ENCODE measurements at places on chromosomes 7 and 10.

DNA sequence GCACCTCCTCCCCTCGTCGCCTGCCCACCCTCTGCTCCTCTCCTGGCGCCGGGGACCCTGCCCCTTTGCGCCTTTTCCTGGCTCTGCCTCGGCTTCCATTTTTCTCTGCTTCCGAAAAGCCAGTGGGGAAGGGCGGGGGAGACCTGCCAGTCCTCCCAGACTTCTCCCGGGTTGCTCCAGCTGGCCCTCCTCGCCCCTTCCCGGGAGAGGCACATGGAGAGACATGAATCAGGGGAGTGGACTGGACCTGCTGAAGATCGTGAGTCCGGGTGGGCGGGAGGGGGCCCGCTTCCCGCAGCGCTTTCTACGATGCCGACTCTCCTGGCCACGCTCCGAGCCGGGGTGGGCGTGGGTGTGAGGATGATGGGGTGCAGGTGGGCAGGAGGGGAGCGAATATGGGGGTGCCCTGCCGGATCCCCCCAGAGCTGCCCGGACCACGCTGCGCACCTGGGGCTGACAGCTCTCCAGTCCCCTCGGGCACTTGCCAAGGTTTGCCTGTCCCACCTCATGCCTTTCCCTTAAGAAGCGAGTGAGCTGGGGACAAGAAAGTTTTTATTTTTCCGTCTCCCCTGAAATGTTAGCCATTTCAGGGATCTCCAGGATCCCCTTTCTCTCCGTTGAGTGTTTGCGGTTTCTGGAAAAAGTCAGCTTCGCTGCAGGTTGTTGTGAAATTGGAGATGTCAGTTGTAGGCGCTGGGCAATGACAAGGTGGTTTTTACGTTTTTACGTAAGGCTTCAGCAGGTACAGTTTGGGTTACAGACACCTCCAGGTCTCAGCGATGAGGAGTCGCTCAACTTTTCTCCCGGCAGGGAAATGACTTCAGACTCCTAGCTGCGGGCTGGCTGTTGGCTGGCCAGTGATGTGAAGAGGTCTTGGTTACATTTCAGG, 977 bp downstream of the CACNB2 start:
- peak overlapping the region; percentile 91 for H3K4me3 ChIP-seq
- H3K4me1 ChIP-seq, result peaks cover 14% of the 10 kb centered on the region
- peak overlapping the region; percentile 24 for H3K27ac ChIP-seq
- H3K36me3 ChIP-seq, result no peaks in the 10 kb centered on the region
- no peak for DNase-seq

- DNase-seq, result no peak
- H3K4me1 ChIP-seq, result peaks cover 3% of the 10 kb centered on the region
- no peak overlapping the region for H3K4me3 ChIP-seq
- no peaks in the 10 kb centered on the region for H3K27me3 ChIP-seq
- H3K36me3 ChIP-seq, result no peaks in the 10 kb centered on the region
These were observed 285.6 kb downstream of the ADK start for GRCh38 chr10:74436523-74437170.

DNA sequence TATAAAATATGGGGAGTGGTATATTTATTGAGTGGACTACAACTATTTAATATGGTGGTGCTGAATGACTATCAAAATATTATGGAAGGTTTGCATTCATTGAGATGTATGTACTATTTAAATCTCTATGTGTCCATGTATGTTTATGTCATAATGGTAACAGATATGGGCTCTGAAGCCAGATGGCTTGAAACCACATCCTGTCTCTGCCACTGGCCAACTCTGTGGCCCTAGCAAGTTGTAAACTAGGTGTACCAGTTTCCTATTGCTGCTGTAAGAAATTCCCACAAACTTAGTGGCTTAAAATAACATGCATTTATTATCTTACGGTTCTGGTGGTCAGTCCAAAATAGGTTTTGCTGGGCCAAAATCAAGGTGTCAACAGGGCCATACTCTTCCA, 198.1 kb upstream of the NFE2L3 start:
- H3K27ac ChIP-seq, result no peak overlapping the region
- peak overlapping the region; percentile 33 for H3K4me3 ChIP-seq
- no peak for DNase-seq
- no peaks in the 10 kb centered on the region for H3K36me3 ChIP-seq
- H3K27me3 ChIP-seq, result peaks cover 25% of the 10 kb centered on the region

- H3K4me3 ChIP-seq, result no peak overlapping the region
- H3K4me1 ChIP-seq, result peaks cover 4% of the 10 kb centered on the region
- DNase-seq, result no peak
- no peak overlapping the region for H3K27ac ChIP-seq
- H3K36me3 ChIP-seq, result peaks cover 3% of the 10 kb centered on the region
These were observed 175.8 kb upstream of the PRKCQ start for GRCh38 chr10:6755781-6756460.

DNA sequence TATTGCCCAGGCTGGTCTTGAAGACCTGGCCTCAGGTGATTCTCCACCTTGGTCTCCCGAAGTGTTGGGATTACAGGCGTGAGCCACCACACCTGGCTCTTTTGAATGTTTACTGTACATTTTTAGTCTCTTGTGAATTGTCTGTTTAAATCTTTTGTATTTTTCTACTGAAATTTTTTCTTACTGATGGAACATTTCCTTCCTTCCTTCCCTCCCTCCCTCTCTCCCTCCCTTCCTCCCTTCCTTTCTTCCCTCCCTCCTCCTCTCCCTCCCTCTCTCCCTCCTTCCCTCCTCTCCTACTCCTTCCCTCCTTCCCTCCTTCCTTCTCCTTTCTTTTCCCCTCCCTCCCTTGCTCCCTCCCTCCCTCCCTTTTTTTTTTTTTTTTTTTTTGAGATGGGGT, 58.0 kb downstream of the DAGLB start:
- DNase-seq, result no peak
- H3K27ac ChIP-seq, result no peak overlapping the region
- no peak overlapping the region for H3K4me3 ChIP-seq
- H3K36me3 ChIP-seq, result peaks cover 14% of the 10 kb centered on the region
- no peaks in the 10 kb centered on the region for H3K27me3 ChIP-seq
- peaks cover 14% of the 10 kb centered on the region for H3K4me1 ChIP-seq

GRCh38 chr7:38674513-38674912, 43.3 kb upstream of the AMPH start:
- no peaks in the 10 kb centered on the region for H3K36me3 ChIP-seq
- H3K4me1 ChIP-seq, result no peaks in the 10 kb centered on the region
- no peak overlapping the region for H3K27ac ChIP-seq
- DNase-seq, result no peak
- no peak overlapping the region for H3K4me3 ChIP-seq
- H3K27me3 ChIP-seq, result no peaks in the 10 kb centered on the region

- H3K27ac ChIP-seq, result peak overlapping the region; percentile 59
- no peaks in the 10 kb centered on the region for H3K36me3 ChIP-seq
- no peak for DNase-seq
These were observed 314.0 kb downstream of the BICC1 start for GRCh38 chr10:58826694-58827093.

- H3K27ac ChIP-seq, result no peak overlapping the region
- no peaks in the 10 kb centered on the region for H3K27me3 ChIP-seq
- DNase-seq, result no peak
These were observed 311.3 kb downstream of the BICC1 start for GRCh38 chr10:58823983-58824382.

DNA sequence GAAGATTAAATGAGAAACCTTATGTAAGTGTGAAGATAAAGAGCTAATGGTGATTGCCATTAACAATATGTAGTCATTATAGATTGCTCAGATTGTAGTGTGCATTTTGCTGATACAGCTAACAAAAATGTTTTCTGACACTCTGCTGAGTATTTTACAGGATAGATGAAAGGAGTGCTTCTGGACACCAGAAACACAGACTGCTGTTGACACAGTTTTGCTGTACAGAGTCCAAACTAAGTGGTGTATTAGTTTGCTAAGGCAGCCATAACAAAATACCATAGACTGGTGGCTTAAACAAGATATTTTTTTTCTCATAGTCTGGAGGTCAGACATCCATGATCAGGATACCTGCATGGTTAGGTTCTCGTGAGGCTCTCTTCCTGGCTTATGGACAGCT, 2.2 kb downstream of the SMC3 start:
- H3K36me3 ChIP-seq, result no peaks in the 10 kb centered on the region
- DNase-seq, result no peak
- H3K4me3 ChIP-seq, result peak overlapping the region; percentile 99
- H3K27ac ChIP-seq, result no peak overlapping the region
- H3K27me3 ChIP-seq, result no peaks in the 10 kb centered on the region

DNA sequence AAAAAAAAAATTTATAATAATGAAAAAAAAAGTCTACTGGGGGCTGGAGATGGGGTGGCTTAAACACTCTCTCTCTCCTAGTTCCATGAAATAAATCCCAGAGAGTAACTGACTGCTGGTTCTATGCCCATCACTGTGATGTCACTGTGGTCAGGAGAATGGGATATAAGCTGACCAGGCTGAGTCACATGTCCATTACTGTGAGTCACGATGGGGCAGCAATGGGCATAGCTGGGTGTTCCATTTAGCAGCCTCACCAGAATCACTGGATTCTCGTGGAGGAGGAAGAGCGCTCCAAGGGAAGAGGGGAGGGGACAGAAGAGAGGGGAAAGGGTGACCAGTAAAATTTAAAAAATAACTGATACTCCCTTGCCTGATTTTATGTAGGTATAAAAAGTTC, 37.1 kb downstream of the MASTL start:
- no peak overlapping the region for H3K4me3 ChIP-seq
- H3K27me3 ChIP-seq, result no peaks in the 10 kb centered on the region
- H3K27ac ChIP-seq, result no peak overlapping the region
- DNase-seq, result no peak
- H3K36me3 ChIP-seq, result no peaks in the 10 kb centered on the region

- H3K4me3 ChIP-seq, result no peak overlapping the region
- no peaks in the 10 kb centered on the region for H3K36me3 ChIP-seq
- H3K27me3 ChIP-seq, result peaks cover 53% of the 10 kb centered on the region
- H3K4me1 ChIP-seq, result peaks cover 4% of the 10 kb centered on the region
These were observed 44.9 kb downstream of the POLR1F start for GRCh38 chr7:19663816-19664462.

- H3K27ac ChIP-seq, result no peak overlapping the region
- H3K27me3 ChIP-seq, result no peaks in the 10 kb centered on the region
- no peak for DNase-seq
- no peaks in the 10 kb centered on the region for H3K36me3 ChIP-seq
- H3K4me1 ChIP-seq, result no peaks in the 10 kb centered on the region
- no peak overlapping the region for H3K4me3 ChIP-seq
These were observed 85.4 kb upstream of the PLXDC2 start for GRCh38 chr10:19730907-19731217.

- no peak overlapping the region for H3K4me3 ChIP-seq
- H3K27me3 ChIP-seq, result no peaks in the 10 kb centered on the region
- no peak for DNase-seq
- H3K4me1 ChIP-seq, result no peaks in the 10 kb centered on the region
- H3K36me3 ChIP-seq, result no peaks in the 10 kb centered on the region
These were observed 77.9 kb downstream of the ARHGAP21 start for GRCh38 chr10:24645784-24646183.

- no peak overlapping the region for H3K4me3 ChIP-seq
- no peak for DNase-seq
- no peak overlapping the region for H3K27ac ChIP-seq
- peaks cover 6% of the 10 kb centered on the region for H3K27me3 ChIP-seq
- H3K4me1 ChIP-seq, result no peaks in the 10 kb centered on the region
These were observed 268.1 kb downstream of the HPSE2 start for GRCh38 chr10:98967601-98968000.

- no peaks in the 10 kb centered on the region for H3K4me1 ChIP-seq
- H3K36me3 ChIP-seq, result peaks cover 4% of the 10 kb centered on the region
- no peak overlapping the region for H3K4me3 ChIP-seq
- H3K27me3 ChIP-seq, result no peaks in the 10 kb centered on the region
- no peak for DNase-seq
These were observed 37.3 kb downstream of the RTKN2 start for GRCh38 chr10:62231371-62231770.

- no peak for DNase-seq
- peaks cover 4% of the 10 kb centered on the region for H3K36me3 ChIP-seq
- no peaks in the 10 kb centered on the region for H3K4me1 ChIP-seq
- no peak overlapping the region for H3K27ac ChIP-seq
- H3K27me3 ChIP-seq, result no peaks in the 10 kb centered on the region
- H3K4me3 ChIP-seq, result no peak overlapping the region
These were observed 45.5 kb upstream of the TMEM140 start for GRCh38 chr7:135102372-135102771.

GRCh38 chr10:75646218-75646915, 214.9 kb downstream of the LRMDA start:
- H3K27me3 ChIP-seq, result peaks cover 3% of the 10 kb centered on the region
- H3K27ac ChIP-seq, result no peak overlapping the region
- H3K4me1 ChIP-seq, result peaks cover 26% of the 10 kb centered on the region
- H3K36me3 ChIP-seq, result no peaks in the 10 kb centered on the region

DNA sequence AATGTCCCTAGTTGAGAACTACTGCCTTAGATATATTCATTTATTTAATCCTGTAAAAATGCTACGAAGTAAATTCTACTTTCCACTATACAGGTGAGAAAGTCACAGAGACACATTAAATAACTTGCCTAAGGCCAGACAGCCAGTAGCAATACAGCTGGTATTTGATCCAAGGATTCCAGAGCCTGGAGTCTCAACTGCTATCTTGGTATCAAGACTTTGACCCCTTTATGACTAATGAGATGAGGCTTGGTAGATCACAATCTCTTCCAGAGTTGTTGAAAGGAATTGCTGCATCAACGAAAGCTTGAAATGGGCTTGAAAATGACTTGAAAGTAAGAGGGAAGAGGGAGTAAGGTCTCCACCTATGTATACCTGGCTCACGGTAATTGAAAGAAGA, 83.3 kb downstream of the ORC5 start:
- no peak for DNase-seq
- no peaks in the 10 kb centered on the region for H3K27me3 ChIP-seq
- no peaks in the 10 kb centered on the region for H3K4me1 ChIP-seq

DNA sequence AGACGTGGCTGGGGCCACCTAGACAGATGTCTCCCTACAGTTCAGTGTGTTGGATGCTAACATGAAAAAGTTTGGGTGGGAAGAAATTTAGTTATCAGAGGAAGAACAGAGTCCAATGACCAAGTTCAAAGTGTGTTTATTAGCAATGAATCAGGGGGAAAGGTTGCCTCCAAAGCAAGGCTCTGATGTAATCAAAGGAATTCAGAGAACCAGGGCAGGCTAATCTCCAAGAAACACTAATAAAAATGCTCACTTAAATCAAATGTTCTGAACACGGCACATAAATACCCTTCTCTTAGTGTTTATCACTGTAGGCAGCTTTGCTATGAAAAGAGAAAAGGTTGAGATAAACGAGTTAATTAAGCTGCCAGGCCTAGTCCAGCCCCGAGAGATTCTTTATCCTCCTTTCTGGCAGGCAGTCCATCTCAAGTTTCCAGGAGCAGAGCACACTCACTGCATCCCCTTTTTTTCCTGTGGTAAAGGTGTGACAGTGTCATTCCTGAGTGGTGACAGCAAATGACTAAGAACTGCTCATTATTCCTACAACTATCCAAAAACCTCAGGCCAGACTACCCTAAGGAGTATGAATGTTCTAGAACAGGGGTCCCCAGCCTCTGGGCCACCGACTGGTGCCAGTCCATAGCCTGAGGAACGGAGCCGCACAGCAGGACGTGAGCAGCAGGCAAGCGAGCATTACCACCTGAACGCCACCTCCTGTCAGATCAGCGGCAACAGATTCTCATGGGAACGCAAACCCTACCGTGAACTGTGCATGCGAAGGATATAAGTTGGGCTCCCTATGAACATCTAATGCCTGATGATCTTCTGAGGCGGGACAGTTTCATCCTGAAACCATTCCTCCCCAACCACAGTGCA, 66.9 kb upstream of the FHIP2A start:
- no peak for DNase-seq
- no peak overlapping the region for H3K27ac ChIP-seq
- H3K27me3 ChIP-seq, result peaks cover 2% of the 10 kb centered on the region
- no peaks in the 10 kb centered on the region for H3K4me1 ChIP-seq
- H3K4me3 ChIP-seq, result no peak overlapping the region

- DNase-seq, result no peak
- peaks cover 16% of the 10 kb centered on the region for H3K36me3 ChIP-seq
- no peaks in the 10 kb centered on the region for H3K4me1 ChIP-seq
- H3K4me3 ChIP-seq, result no peak overlapping the region
- no peaks in the 10 kb centered on the region for H3K27me3 ChIP-seq
- no peak overlapping the region for H3K27ac ChIP-seq
These were observed 40.8 kb upstream of the SUN1 start for GRCh38 chr7:791519-791918.

All from neural crest cell (in vitro differentiated cells).